Smooth muscle cell of bladder (primary cell): ENCODE measurements at places on chromosomes 2 and 18. TPM values are rescaled to one million over a fixed set of nuclear protein-coding genes. Genes with fewer than 3 reads are reported as not detected.

The QPCT gene
- 4.0 and 9.5 TPM in 2 replicates for total RNA-seq

The CABYR gene
- 3.6 and 4.2 TPM in 2 replicates for total RNA-seq

The SERPINB11 gene
- total RNA-seq: not detected in 2 replicates

The CNTNAP5 gene
- not detected in 2 replicates for total RNA-seq

The RGPD8 gene
- 9.2 and 11.1 TPM in 2 replicates for total RNA-seq
